Lung (tissue), 17 donors: ENCODE measurements at places on chromosomes 1 and 21. TPM values are rescaled to one million over a fixed set of nuclear protein-coding genes. Genes with fewer than 3 reads are reported as not detected.

GRCh38 chr1:225593414-225593813 is 59.5 kb downstream of the ENAH start:
- DNase-seq: no peak

DNA sequence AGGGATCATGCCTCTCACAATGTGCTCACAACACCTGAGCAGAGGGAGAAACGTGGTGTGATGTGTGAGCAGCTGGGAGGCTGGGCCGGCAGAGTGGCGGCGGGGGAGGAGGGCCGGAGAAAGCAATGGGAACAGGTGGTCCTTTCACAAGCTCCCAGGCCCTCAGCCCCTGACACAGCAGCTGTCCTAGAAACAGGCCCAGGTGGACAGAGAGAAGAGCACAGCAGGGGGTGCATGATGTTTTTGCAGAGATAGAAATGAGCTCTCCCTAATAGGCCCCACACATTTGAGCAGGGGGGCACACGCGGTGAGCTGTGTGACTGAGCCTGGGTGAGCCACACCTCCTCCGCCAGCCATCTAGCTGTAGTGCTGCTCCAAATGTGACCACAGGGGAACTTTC is 7.6 kb upstream of the RGS16 start:
- no peak for DNase-seq

- no peak for DNase-seq
Observed at GRCh38 chr1:40017951-40018575, 22.5 kb upstream of the CAP1 start.

- DNase-seq: no peak
Observed at GRCh38 chr1:10694274-10694632, 102.2 kb downstream of the CASZ1 start.

DNA sequence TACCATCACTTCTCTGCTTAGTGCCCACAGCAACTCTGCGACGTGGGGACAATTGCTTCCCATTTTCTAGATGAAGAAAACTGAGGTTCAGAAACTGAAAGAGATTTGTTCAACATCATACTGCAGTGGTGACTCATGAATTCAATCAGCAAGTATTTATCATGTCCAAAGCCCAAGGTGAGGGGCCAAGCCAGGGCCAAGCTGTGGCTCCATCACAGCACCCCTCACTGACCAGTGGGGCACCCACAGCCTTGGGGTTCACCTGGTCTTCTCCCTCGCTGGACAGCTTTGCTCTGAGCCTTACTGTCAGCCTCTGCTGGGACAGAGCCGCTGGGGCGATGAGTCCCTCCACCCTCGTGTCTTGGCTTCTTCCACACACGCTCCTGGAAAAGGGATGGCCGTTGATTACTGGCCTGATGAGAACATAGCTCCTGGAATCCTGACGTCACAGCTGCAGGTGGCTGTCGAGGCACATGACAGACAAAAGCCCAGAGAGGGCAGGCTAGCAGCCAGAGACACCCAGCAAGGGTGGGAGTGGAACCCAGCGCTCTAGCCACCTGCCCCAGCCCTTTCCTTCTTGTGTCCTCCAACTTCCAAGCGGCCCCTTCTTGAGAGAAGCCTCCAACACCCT is 6.2 kb downstream of the EDN2 start:
- DNase-seq: no peak

- no peak for DNase-seq
Observed at GRCh38 chr1:186054003-186054402, 319.8 kb downstream of the HMCN1 start.

DNA sequence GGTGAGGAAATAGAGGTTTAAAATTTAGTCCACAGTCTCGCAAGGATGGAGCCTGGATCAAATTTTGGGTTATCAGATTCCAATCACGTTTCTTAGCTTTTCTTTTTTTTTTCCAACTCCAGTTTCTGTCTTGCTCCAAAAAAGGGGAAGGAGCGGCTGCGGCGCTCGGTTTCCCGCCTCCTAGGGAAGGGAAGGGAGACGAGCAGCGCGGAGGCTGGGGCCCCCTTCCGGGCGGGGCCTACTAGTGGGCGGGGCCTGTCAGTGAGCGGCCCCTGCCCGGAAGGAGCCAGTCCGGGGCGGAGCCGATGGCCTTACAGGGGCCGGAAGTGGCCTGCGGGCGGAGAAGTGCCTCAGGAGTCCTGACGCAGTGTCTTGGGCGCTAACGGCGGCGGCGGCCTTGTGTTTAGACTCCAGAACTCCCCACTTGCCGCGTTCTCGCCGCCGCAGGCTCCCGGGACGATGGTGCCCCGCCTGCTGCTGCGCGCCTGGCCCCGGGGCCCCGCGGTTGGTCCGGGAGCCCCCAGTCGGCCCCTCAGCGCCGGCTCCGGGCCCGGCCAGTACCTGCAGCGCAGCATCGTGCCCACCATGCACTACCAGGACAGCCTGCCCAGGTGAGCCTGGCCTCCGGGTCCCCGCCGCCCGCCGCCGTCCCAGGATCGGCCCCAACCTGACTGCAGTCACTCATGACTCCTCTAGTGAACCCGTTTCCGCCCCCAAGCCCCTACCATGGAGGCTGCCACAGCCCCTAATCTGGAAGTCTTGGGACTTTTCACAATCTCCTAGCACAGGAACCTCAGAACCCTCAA is at the start of gene CPT2:
CPT2 (plus strand) TSS at position 340 of the 806 bp plus-strand sequence; CDS start at position 460, 120 bp downstream.
- peak; percentile 95 for DNase-seq

- DNase-seq: no peak
Observed at GRCh38 chr1:185843297-185843869, 109.2 kb downstream of the HMCN1 start.

DNA sequence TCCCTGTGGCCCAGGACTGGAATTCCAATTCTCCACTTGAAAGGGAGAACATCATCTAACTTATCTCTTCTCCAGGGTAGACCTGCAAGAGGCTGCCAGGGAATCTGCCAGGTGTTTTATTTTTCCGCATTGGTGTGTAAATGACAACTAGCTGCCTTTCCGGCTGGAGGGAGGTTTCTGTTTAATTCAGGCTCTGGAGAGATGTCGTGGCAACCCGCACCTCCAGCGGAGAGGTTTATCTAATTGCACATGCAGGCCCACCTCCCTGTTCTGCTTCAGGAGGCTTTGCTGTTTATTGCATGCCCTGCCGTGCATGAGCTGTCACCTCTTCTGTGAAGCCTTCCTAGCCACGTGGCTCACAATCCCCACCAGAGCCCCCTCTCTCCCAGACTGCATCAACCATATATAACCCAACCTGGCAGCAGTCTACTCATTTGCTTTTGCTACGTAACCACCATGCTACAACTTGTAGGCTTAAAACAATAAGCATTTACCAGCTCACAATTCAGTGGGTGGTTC is 151.6 kb downstream of the C1orf94 start:
- no peak for DNase-seq

- DNase-seq: peak; percentile 31
Observed at GRCh38 chr1:119550381-119550780, 43.4 kb downstream of the HSD3B1 start.

GRCh38 chr1:176517484-176517883 is 54.5 kb downstream of the PAPPA2 start:
- no peak for DNase-seq

- DNase-seq: peak; percentile 17
Observed at GRCh38 chr1:162913345-162913744, 52.4 kb upstream of the CCDC190 start.

DNA sequence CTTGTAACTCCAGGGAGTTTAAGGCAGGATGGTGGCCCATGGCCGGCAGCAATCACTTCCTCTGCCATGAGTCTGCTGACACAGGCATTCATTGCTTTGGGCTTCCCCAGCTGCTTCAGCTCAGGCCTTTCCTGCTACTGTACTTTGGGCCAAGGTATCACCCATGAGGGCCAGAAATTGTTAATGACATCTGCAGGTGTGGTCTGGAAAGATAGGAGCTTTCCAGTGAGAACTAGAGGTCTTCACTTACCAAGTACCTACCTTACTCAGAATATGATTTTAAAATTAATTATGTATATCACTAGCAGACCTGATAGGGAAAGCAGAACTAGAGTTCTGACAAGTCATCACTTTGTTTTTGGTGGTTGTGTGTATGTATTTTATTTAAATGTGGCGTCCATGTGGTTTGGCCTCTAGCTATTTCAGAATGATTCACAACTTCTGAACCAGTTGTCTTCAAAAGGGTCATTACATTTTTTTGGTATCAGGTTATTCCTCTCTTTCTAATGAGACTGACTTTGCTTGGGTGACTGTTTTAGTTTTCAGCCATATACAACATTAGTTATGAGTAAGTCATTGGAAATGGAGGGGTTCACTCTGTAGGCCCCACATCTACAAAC is 2.7 kb downstream of the RGL1 start:
- DNase-seq: peak; percentile 28

- DNase-seq: peak; percentile 6
Observed at GRCh38 chr1:77283701-77284425, 2.0 kb downstream of the AK5 start.

DNA sequence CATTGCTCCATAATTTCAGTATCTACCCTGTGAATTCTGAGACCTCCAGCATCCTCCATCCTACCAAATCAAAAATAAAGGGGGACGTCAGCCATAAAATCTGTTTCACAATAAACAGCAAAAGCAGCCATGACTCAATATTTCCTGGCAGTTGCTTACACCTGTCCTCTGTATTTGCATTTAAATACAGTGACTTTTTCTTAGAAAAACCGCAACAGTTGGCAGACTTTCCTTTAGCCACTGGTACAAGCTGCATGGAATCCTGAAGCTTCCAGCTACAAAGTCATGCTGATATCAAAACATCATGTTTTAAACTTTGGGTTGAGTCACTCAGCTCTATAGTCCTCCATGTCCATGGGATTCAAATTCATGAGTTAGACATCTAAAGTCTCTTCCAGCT is 278.0 kb upstream of the KAZN start:
- no peak for DNase-seq

GRCh38 chr1:89607156-89607555 is 25.8 kb upstream of the LRRC8C start:
- DNase-seq: no peak

GRCh38 chr1:202200112-202200548 is 6.5 kb downstream of the LGR6 start:
- DNase-seq: no peak

DNA sequence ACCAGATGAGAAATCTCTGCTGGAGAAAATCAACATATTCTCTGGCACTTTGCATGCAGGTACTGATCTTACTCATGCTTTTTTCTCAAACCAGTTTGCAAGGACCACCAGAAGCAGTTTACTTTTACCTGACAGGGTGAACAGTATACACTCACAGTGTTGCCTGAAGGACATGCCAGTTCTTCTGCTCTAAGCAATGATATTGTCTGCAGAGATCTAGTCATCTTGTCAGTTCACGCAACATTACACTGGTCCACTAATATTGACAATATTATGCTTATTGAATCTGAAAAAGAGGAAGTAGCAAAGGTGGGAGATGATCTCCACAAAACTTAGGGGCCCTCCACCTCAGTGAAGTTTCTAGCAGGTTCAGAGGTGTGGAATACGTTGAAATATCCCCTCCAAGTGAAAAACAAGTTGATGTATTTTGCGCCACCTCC is 3.8 kb upstream of the S100B start:
- DNase-seq: no peak

DNA sequence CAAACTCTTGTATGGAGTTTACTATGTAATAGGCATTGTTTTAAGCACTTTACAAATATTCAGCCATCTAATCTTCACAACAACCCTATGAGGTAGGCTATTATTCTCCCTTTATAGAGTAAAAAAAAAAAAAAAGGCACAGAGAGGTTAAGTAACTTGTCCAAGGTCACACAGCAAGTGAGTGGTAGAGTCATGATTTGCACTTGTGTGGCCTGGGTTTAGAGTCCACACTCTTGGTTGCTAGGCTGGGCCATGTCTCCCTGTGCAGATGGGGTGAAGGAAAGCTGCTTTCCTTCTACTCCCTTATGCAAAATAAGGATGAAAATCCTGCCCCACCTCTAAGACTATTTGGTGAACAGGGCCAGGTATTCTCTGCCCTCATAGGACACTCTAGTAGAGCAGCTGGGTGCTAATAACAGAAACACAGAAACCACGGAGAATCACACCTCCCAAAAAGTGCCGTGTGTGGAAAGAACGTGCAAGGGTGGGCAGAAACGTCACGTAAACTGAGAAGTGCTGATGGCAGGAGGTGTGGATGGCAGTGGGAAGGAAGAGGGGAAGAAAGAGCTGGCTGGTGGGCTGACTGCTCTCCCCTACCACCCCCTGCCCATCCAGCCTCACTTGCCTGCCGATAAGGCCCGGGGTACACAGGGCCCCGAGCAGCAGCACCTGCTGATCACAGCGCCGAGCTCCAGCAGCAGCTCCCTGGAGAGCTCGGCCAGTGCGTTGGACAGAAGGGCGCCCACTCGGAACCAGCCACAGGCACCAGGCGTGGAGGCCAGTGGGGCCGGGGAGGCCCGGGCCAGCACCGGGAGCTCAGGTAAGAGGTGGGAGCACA is 28.3 kb upstream of the VPS13D start:
- DNase-seq: no peak

DNA sequence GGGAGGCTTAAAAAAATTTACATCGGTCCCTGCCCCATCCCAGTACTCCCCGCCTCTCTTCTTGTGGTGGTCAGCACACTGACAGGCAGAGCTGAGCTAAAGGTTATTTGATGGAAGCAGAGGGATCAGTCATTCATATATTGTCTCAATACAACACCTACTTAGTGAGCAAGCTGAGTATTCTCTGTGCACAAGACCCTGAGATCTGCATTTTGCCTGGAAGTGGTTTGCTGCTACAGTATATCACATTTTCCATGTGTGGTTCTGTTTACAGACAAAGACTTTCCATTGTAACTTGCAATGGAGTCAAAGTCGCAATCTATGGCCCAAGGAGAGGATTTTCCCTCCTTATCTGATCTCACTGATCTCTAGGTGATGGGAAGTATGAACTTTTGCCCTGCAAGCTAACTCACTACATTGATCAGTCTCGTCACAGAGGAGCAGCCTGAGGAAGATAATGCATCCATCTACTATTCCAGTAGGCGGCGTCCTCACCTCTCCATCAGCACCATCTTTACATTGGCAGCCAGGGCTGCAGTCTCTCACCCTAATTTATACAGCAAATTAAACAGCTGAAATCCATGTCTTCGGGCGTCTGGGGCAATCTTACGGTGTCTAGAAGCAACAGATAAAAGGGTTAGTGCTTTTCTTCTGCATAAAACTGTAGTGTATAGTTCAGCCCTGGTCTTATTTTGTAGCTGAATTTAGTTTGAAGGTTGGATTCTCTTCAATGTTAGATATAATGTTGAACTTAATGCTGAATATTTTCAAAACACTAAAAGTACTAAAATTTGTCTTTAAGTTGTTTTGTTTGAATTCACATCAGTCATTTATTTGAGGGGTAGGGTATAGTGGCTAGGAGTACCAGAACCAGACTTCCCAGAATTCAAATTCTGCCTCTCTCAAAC is 3.2 kb upstream of the TRAF5 start:
- peak; percentile 54 for DNase-seq

GRCh38 chr1:24195136-24195535 is 8.0 kb upstream of the IFNLR1 start:
- DNase-seq: no peak

DNA sequence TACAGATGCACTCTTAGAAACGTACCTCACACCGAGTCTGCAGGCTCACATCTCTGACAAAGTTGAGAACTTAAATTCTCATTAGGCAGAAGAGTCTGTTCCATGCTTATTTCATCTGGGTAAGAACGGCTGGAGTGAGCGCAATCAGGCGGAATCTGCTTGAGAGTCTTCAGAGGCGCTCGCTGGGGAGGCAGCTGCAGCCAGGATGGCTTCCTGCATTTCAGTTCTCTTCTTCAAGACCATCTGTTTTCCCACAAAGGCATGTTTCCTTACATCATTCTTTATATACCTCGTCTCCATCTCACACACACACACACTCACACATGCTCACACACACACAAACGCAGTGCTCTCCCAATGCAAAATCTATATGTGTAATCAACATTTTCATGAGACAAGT is 497.1 kb downstream of the AJAP1 start:
- DNase-seq: no peak

Gene ST6GALNAC3
- total RNA-seq: 15.9 TPM

Gene BTBD19
- total RNA-seq: 7.0 TPM

Gene MATN1
- total RNA-seq: 0.15 TPM

Gene TPTE
- not detected for total RNA-seq

Gene WDR47
- total RNA-seq: 17.7 TPM

Gene PWP2
- total RNA-seq: 10.3 TPM

Gene LAMC1
- total RNA-seq: 163 TPM
